ENCODE measurements at places on chromosomes 1 and 21.

GRCh38 chr1:158102881-158103674, 77.6 kb upstream of the CD1D start:
- DNase-seq: no peak

DNA sequence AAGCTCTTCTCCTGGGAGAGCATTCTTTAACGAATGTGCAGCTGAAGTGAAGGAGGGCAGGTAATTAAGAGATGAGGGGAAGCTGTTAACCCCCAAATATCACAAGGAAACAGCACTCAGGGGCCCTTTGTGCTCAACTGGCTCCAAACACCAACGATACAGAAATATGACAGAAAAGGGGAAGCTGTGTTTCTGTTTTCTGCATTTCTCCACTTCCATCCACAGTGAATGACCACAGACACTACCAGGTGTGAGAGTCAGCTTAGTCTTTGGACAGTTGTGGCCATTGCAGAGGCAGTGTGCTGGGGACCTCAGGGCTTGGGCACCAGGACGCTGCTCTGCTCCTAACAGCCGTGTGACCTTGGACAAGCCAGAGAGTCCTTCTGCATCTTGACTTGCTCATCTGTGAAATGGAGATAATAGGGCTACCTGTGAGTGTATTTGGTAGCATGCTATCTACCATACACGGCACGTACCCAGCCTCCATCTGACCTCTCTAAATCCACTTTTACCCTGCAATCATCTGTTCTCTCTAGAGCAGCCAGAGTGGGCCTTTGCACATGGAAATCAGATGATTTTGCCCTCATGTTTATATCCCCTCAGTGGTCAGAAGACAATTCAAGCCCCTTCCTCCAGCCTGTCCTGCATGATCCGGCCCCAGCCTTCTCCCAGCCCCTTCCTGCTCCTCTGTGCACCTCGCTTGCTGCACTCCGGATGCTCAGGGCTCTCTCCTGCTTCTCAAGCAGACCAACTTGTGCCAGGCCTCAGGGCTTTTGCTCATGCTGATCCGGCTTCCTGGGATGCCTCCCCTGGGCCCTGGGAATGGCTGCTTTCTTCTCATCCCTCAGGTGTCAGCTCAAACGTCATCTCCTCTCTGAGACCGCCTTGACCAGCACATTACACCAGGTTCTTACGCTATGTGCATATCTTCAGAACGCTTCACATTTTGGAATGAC, 4.7 kb upstream of the TINAGL1 start:
- DNase-seq: no peak

DNA sequence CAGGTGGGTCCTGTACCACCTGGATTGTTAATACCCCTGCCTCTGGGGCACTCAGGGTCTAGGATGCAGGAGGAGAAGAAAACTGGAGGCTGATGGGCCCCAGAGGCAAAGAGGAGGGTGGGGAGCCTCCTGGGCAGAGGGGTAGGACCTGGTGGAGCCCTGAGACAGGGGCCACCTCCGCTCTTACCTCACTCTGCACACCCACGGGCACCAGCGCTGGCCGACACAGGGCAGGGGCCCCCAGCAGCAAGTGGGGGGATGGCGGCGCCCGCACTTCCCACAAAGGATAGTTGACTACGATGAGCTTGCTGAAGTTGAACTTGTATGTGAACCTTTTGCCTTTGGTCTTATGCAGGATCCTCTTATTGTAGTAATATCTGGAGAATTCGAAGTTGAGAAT, 1.1 kb downstream of the ETV3L start:
- no peak for DNase-seq

DNA sequence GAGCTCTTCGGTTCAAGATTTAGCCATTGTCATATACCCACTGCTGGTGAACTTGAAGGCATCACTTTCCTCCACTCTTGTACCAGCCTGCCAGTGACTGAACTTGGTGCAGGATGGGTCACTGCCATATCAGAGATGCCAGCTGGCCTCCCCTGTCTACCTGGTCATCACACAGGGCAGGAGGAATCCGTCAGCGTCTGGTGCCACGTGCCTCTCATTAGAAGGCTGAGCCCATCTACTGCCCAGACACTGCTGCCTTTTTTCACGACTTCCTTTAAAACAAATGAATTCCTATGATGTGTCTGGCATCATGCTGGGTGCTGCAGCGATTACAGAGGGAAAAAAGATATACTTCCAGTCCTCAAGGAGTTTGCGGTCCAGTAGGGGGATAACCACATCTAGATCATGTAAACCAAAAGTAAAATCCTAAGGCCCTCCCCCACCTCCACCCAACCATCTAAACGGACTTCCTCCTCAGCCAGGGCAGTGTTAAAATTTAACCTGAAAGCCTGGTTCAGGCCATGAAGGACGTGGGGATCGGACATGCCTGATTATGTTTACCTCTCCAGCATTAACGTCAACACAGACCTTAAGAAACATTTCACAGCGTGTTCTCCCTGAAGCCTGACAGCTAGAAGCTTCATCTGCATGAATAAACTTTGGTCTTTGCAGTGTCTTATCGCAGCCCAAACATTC, 29.2 kb upstream of the PDE9A start:
- DNase-seq: no peak

- no peak for DNase-seq
Observed at GRCh38 chr1:197100677-197101076, 33.6 kb upstream of the F13B start.

DNA sequence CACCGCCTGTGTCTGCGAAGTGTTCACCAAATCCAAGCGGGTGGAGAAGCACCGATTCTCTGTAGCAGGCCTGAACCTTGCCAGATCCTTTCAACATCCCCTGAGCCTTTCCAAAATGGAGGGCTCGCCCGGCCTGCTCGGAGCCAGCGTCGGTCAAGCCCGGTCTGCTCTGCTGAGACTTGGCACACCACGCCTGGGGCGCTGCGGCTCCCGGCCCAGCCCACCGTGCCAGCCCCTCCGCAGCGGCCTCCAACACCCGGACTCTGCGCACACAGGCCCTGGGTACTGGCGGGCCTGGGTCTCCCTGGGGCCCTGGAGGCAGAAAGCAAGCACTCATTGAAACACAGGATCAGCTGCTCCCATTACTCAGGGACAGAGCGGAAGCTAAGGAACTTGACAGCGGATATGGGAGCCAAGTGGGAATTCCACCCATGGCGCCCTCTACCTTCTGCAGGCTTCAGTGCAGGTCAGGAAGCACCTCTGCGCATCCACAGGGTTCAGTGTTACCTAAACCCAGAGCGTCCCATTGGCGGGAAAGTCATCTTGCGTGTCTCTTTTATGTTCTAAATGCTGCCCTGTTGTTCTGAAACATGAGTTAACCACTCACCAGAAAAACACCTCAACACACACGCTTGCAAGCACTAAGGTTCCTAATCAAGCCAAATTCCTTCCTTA, 159.9 kb downstream of the ZBTB18 start:
- no peak for DNase-seq
